ENCODE measurements at places on chromosomes 5 and 9.

DNA sequence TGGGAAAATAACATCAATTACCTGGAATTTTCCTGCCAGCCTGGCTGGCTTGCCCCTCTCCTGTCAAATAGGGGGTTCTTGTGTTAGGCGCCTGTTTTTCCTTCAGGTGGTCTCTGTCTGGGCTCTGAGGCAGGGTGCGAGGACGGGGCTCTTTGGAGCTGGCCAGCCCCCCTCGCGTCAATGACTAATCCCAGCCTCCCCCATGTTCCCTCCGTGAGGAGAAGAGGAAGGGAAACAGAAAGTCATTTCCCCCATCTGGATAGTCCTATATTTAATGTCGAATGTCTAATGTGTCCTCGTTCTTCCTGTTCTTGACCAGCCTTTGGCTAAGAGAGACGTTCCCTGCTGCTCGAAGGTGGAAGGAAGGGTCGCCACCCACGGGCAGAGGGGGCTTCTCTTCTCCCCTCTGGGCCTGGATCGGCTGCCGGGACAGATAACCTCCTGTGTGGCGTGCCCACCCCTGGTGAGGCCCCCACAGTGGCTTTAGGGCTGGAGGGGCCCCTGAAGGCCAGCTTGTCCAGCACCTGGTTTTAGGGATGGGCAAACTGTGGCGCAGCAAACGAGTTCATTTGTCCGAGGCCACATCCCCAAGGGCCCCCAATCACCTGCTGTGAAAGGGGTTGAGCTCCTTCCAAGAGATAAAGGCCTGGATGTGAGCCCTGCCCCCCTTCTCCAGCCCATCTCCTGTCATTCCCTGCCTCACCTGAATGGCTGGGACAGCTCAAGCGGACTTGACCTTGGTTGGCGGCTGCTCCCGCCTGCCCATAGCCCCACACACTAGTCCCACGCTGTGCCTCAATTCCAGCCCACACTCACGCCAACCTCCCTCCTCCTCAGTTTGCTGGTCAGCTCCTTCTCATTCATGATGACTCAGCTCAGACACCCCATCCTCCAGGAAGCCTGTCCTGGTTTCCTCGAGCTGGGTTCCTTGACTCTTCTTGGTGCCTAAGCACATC is 35.9 kb upstream of the UNC5A start:
- H3K4me1 ChIP-seq: no peaks in the 10 kb centered on the region
- peak; percentile 38 for DNase-seq
- H3K27me3 ChIP-seq: peaks cover 27% of the 10 kb centered on the region
- no peak overlapping the region for H3K27ac ChIP-seq
- no peak overlapping the region for H3K4me3 ChIP-seq
- H3K36me3 ChIP-seq: no peaks in the 10 kb centered on the region

GRCh38 chr5:113068559-113068958 is 92.0 kb downstream of the DCP2 start:
- H3K4me1 ChIP-seq: no peaks in the 10 kb centered on the region
- no peaks in the 10 kb centered on the region for H3K27me3 ChIP-seq
- H3K36me3 ChIP-seq: peaks cover 2% of the 10 kb centered on the region

DNA sequence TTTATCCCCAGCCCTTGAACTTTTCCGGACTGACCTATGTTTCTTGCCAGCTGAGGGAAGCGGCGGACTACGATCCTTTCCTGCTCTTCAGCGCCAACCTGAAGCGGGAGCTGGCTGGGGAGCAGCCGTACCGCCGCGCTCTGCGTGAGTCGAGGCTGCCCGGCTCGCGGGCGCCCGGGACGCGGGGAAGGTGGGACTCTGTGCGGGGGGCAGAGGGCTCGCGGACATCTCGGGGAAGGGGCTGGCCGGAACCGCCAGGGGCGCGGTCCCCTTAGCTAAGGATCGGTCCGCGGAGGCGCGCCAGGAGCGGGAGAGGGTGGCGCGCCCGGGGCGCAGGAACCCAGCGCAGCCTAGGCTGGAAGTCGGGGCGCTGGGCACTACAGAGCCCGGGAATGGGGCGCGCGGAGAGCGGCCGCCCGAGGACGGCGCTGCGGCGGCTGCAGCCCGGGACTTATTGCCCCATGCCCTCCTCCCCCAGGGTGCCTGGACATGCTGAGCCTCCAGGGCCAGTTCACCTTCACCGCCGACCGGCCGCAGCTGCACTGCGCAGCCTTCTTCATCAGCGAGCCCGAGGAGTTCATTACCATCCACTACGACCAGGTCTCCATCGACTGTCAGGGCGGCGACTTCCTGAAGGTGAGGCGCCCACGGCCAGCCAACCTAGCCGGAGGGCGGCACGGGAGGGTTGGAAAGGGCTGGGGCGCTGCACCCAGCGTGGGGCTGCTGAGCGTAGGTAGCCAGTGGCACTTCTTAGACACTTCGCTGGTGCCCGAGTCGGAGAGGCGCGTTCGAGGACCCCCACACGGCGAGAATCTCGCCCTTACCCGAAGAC is 922 bp downstream of the CRHBP start:
- peaks cover 11% of the 10 kb centered on the region for H3K4me1 ChIP-seq
- H3K4me3 ChIP-seq: peak overlapping the region; percentile 22
- no peak overlapping the region for H3K27ac ChIP-seq
- H3K36me3 ChIP-seq: no peaks in the 10 kb centered on the region

- no peak overlapping the region for H3K4me3 ChIP-seq
- H3K4me1 ChIP-seq: no peaks in the 10 kb centered on the region
- no peak overlapping the region for H3K27ac ChIP-seq
- H3K36me3 ChIP-seq: no peaks in the 10 kb centered on the region
- no peak for DNase-seq
These were observed 511.3 kb downstream of the TLR4 start for GRCh38 chr9:118215549-118215948.

DNA sequence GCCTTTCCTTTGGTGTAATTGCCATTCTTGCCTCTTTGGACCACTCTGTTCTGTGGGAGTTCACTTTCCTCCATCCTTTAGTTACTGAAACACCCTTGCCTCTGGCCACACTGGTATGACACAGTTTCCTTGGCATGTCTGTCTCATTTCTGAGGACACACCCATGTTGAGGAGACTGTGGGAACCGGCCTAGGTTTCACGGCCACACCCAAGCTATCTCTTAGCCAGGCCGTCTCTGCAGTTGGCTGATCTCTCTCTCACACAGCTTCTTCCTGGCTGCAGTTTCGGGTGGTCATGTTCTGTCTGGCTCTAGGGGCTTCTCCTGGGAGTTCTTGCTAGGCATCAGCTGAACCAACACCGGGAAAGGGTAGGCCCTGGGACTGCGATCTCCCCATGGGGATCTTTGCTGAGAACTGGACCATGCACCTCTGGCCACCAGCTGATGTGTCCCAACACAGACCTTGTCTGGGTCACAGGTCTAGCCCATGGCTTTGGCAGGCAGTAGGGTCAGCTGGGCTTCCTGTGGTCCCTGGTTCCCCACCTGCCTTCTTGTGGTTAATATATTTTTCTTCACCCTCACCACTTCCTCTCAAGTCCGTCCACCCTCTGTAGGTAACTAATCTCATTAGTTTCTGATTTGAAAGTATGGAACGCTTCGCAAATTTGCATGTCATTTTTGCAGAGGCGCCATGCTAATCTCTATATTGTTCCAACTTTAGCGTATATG is 24.9 kb downstream of the ARHGEF37 start:
- H3K4me3 ChIP-seq: peak overlapping the region; percentile 17
- no peaks in the 10 kb centered on the region for H3K36me3 ChIP-seq
- peaks cover 22% of the 10 kb centered on the region for H3K4me1 ChIP-seq

- peaks cover 21% of the 10 kb centered on the region for H3K4me1 ChIP-seq
- no peak overlapping the region for H3K4me3 ChIP-seq
- DNase-seq: no peak
- H3K27ac ChIP-seq: no peak overlapping the region
- peaks cover 4% of the 10 kb centered on the region for H3K36me3 ChIP-seq
These were observed 2.3 kb upstream of the AK3 start for GRCh38 chr9:4743131-4743875.

DNA sequence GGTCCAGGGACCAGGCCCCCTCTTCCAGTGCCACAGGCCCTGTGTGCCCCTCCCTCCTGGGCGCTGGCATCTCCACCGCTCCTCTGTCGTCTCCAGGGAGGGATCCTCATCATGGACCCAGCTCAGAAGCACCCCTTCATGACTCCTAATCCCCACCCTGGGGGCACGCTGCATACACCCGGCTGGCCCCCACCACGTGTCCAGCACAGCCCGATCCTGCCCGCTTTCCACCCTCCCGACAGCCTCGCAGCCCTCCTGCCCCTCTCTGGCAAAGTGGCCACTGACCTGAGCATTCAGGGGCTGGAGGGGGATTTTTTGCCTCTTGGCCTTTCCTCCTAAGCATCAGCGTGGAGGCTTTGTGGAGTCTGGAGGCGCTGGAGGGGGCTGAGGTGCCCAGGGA is 1.4 kb downstream of the CCDC187 start:
- H3K36me3 ChIP-seq: no peaks in the 10 kb centered on the region
- no peak overlapping the region for H3K27ac ChIP-seq
- H3K27me3 ChIP-seq: no peaks in the 10 kb centered on the region
- H3K4me3 ChIP-seq: no peak overlapping the region
- H3K4me1 ChIP-seq: peaks cover 3% of the 10 kb centered on the region
- no peak for DNase-seq

DNA sequence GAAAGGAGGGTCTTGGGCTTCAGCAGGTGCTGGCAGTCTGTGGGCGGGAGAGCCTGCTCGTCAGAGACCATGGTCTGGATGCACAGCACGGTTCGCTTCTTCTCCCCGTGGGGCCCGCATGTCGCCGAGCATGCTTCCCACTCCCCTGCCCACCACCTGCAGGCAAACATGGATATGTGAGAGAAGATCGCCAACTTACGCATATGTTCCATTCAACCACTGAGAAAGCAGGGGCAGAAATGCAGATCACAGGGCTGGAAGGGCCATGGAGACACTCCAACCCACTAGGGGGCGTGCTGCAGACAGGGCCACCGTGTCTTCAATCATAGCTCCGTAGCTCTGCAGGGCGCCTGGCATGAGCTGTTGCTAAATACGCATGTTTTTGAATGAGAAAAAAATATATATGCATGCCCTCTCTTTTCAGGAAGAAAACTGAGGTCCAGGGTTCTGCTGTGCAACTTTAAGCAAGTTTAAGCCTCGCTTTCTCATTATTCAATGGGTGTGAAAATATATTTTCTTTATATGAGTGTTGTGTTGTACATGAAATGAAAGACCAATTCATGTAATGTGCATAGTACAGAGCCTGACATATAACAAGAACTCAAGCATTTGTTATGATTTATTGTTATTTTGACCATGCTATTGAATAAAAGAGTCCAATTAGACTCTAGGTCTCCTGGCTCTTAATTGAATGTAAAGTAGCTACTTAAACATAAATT is 148.0 kb downstream of the TARS1 start:
- H3K4me3 ChIP-seq: no peak overlapping the region
- H3K4me1 ChIP-seq: no peaks in the 10 kb centered on the region
- peak; percentile 45 for DNase-seq

GRCh38 chr5:124887223-124887622 is 140.8 kb upstream of the ZNF608 start:
- H3K36me3 ChIP-seq: no peaks in the 10 kb centered on the region
- no peak overlapping the region for H3K27ac ChIP-seq
- H3K4me3 ChIP-seq: no peak overlapping the region
- no peak for DNase-seq
- H3K4me1 ChIP-seq: no peaks in the 10 kb centered on the region
- no peaks in the 10 kb centered on the region for H3K27me3 ChIP-seq

GRCh38 chr5:80308526-80308925 is 11.3 kb upstream of the SPZ1 start:
- H3K36me3 ChIP-seq: no peaks in the 10 kb centered on the region
- no peaks in the 10 kb centered on the region for H3K27me3 ChIP-seq
- no peaks in the 10 kb centered on the region for H3K4me1 ChIP-seq
- no peak overlapping the region for H3K4me3 ChIP-seq
- DNase-seq: no peak

DNA sequence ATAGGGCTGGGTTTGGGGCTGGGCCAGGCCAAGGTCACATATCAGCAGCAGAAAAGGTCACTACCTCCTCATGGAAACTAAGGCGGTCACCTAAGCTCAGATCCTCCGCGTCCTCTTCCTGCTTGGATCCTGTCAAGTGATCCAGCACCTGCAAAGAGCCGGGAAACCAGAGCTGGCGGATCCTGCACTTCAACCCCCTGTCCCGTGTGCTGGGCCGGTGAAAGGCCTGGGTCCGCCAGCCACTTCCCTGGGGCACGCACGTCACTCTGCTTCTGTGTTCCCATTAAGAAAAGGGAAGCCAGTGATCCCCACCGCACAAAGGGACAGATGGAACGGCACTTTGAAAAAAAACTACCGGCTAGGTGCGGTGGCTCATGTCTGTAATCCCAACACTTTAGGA is 61.3 kb upstream of the STXBP1 start:
- no peaks in the 10 kb centered on the region for H3K27me3 ChIP-seq
- DNase-seq: no peak
- H3K27ac ChIP-seq: no peak overlapping the region
- H3K4me3 ChIP-seq: no peak overlapping the region
- H3K4me1 ChIP-seq: peaks cover 51% of the 10 kb centered on the region
- H3K36me3 ChIP-seq: peaks cover 14% of the 10 kb centered on the region

- no peak for DNase-seq
- H3K4me1 ChIP-seq: no peaks in the 10 kb centered on the region
- H3K27ac ChIP-seq: no peak overlapping the region
- no peaks in the 10 kb centered on the region for H3K36me3 ChIP-seq
These were observed 183.9 kb downstream of the BRINP1 start for GRCh38 chr9:119185298-119185697.

DNA sequence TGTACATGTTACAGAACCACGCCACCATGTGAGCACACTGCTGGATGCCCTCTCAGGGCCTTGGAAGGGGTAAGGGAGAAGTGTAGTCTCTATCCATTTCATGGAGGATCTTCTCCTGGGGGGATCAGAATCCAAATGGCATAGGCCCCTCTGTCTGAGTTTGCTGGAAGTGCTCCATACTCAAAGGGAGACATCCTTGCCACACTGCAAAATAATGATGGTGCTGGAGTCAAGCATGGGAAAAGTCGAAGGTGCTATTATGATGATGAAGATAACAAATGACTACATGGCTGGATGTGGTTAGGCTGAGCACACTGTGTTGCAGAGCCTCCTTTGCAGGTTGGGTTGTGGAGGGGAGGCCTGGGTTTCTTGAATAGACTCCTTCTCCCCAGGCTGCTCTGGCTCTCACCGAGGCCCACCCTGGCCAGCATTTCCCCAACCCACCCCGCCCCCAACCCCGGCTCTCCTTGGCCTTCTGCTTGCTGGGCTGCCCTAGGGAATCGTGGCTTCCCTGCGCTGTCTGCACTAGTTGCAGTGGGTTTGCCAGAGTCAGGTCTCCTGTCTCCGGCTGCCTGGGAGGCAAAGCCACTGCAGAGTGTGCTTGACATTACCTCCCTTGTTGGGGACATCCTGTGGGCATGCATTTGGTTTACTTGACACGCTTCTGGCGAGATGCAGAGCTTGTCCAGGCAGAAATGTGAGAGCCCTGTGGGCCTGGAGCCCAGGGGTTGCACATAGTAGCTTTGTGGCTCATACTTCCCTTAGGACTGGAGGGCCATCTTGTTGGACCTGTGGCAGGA is 3.0 kb downstream of the MVB12B start:
- DNase-seq: peak; percentile 88
- H3K27ac ChIP-seq: peak overlapping the region; percentile 88
- H3K4me3 ChIP-seq: peak overlapping the region; percentile 62
- no peaks in the 10 kb centered on the region for H3K27me3 ChIP-seq

DNA sequence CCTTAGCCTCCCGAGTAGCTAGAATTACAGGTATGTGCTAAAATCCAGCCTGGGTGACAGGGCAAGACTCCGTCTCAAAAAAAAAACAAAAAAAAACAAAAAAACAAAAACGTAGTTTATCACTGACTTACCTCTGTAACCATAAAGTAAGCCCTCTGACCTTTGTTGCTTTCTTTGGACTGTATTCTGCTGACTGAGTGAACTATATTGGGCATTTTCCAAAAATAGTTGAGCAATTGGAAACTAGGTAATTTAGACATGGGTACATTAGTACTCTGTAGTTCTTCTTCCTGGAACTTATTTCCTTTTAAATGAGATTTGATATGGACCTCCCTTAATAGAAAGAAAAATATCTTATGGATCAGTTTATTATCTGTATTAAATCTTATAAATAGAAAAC is 66.6 kb downstream of the ANKHD1 start:
- H3K36me3 ChIP-seq: peaks cover 24% of the 10 kb centered on the region
- DNase-seq: no peak
- H3K27ac ChIP-seq: no peak overlapping the region
- H3K4me1 ChIP-seq: no peaks in the 10 kb centered on the region
- H3K4me3 ChIP-seq: no peak overlapping the region

Measured in activated CD8-positive, alpha-beta memory T cell treated with anti-CD3 and anti-CD28 coated beads, Interleukin-2, amount 10 ng/mL, durations not matched to agents 7 days and 5 days (primary cell).